ENCODE measurements at places on chromosomes 3 and 15.
A peak's percentile ranks its signal among the peaks of the same experiment; 100 is the strongest.

DNA sequence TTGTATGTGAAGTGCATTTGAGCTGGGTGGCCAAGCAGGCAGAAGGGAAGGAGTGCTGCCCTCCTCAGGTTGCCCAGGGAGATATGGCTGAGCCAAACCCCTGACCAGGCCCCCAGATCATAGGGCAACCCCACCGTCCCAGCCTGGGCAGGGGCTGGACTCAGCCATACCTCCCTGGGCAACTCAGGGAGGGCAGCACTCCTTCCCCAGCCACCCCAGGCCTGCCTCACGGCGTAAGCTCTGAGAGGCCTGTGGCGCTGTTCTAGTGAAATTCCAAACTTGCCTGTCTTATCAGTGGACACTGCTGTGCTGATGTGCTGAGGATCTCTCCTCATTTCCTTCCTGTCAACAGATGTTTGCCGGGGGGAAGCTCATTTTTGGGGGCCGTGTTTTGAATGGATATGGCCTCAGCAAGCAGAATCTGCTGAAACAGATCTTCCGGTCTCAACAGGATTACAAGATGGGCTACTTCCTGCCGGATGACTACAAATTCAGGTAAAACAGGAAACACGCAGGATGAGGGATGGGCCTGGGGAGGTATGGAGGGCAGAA lies 57.6 kb upstream of the FGD5 start:
- no peak for DNase-seq

DNA sequence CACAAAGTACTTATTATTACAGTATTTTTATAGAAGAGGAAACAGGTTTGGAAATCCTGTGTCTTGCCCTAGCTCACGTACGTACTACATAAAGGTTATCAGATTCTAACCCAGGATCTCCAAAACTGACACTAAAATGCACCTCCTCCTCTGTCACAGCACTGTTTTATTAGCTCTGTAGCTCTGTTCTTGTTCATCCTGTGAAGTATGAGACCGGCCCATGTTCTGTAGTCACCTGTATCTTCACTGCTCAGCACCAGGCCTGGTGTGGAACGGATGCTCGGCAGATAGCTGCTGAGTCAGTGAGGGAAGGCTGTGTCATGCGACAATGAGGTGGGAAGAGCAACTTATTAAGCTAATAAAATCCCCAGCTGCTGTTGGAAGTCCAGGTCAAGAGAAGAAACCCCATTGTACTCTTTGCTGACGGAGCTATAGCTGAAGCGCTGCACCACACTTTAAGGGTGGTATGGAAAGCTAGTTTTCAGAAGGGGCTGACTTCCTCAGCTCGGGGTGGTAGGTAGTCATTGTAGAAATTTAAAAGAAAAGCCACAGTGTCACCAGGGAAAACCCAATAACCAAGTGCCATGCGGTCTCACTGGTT lies 22.8 kb downstream of the BCL2A1 start:
- no peak for DNase-seq

- DNase-seq, result no peak
These were observed 128.9 kb upstream of the BHLHE40 start for GRCh38 chr3:4850211-4850927.

GRCh38 chr3:38468765-38469164 lies 15.1 kb downstream of the ACVR2B start:
- DNase-seq, result no peak

- DNase-seq, result no peak
These were observed 2.2 kb downstream of the CAND2 start for GRCh38 chr3:12798559-12799179.

- no peak for DNase-seq
These were observed 190.0 kb downstream of the PLCH1 start for GRCh38 chr3:155554777-155555451.

DNA sequence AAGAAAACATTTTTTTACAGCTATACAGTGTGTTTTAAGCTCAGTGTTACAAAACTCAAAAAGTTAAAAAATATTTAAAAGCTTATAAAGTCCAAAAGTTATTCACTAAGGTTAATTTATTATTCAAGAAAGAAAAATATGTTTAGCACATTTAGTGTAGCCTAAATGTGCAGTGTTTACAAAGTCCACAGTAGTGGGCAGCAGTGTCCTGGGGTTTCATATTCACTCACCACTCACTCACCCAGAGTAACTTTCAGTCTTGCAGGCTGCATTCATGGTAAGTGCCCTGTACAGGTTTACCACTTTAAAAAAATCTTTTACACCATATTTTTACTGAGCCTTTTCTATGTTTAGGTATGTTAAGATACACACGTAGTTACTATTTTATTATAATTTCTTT lies 300.2 kb upstream of the TRIM42 start:
- DNase-seq, result no peak

DNA sequence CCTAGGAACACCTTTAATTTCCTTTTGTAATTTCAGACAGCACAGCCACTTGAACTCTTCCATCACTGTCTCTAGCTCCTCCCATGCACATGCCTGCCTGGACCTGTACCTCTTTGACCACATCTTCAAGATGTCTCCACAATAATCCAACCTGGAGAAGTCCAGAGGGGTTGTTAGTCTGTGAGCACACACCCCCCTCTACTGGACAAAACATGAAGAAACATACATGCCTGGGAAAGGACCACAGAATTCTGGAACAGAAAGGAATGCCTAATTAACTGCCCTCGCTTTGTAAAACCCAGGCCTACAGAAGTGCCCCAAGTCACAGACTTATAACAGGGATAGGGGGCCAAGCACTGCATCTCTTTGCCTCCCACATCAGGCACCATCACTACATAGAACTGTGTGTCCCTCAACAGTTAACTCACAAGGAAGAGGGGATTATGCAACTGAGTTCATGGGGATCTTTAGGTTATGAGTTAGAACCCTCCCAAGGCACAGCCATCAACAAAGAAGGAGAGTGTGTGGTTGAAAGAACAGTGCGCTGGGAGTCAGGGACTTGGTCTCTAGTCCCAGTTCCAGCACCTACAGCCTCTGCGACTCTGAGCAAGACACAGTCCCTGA lies 61.7 kb downstream of the FMN1 start:
- DNase-seq, result peak; percentile 47

DNA sequence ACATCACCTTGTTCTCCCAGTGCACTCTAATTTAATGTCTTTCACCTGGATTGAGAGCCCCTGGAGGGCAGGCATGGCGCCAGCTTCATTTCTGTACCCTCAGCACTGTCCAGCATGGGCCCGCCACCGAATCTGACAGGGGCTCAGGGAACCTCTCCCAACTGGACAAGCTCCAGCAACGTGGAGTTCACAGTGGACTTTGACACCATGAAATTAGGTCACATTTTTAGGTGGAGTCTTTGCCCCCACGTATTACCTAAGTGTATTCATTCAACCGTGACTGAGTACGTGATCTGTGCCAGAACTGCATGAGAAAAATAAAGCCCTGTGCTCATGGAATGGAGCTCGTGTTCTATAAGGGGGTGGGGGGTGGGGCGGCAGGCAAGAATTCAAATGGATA lies 94.1 kb upstream of the ATP2B2 start:
- peak; percentile 61 for DNase-seq

DNA sequence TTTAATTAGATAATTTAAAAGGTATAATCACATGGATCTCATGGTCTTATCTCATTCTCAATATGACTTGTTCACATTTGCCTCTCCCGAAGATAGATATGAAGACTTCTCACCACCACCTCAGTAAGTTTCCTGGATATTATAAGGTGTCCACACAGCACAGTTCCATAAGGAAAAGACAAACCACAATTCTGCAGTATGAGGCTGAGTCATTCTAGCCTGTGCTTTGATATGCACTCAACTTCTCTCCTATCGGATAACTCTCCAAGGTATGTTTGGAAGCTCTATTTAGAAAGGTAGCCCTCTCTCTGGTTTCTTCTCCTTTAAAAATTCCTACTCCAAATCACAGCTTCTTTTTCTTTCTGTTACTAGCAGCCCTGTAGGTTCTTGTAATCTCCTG lies 612.8 kb downstream of the ZPLD1 start:
- no peak for DNase-seq

- DNase-seq, result no peak
These were observed 11.1 kb downstream of the ADAMTS17 start for GRCh38 chr15:100330629-100331215.

DNA sequence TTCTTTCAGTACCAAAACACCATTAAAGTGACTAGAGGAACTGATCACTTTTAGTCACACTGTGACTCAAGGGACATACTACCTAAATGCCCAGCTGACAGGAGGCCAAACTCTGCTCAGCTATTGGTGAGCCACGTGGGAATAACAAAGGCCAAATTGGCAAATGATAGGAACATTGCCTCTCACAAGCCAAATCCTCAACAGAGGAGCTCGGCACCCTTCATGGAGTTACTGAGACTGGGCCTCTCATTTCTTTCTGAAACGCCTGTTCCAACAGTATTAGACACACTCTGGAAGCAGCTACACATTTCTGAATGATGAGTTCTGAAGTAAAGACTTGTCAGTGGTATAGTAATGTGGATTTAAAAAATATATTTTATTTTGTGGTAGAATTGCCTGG lies 166.0 kb upstream of the COL8A1 start:
- no peak for DNase-seq

DNA sequence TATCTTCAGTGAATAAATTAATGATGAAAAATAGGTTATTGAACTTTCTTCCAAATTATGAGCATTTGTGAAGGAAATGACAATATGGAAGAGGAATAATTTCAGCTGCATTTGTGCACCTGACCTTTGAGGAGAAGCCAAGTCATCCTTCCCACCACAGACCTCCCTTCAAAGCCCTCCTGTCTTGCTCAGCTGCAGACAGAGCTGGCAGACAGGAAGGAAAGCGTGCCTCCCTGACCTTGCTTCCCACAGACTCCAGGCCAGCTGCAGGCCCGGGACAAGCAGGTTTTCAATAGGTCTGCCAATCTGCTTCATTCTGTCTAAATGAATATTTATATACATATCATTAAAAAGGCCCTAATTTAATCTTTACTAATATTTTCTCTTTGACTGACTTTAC lies 152.9 kb upstream of the RBMS3 start:
- DNase-seq, result no peak

DNA sequence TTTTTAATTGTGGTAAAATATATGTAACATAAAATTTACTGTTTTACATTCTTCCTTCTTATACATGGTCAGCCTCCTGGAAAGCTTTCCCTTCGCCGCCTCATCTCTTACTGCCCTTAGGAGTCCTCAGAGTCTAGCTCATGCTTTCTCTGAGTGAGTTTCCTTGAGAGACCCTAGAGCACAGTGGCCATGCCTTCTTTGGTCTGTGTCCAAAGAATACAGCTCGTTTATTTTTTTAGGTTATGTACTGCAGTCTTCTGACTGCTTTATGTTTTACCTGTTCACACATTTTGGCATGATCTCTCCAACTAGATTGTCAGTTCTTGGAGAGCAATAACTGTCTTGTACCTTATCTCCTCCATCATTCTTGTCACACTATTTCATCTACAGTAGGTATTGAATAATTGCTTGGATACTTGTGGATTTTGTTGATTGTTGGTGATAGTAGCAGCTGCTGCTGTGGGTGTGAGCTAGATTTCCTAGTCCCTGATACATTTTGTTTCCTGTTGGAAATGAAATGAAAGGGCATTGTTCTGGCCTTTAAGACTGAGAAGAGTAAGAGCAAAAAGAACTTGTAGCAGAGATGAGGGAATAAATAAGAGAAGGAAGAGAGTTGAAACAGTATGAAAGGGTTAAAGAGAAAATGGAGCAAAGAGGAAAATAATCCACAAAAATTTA lies 10.9 kb downstream of the ARIH2 start:
- no peak for DNase-seq

- DNase-seq, result no peak
These were observed 13.7 kb upstream of the PRKCD start for GRCh38 chr3:53147151-53147902.

- no peak for DNase-seq
These were observed 170.4 kb downstream of the KLHL25 start for GRCh38 chr15:85624291-85624801.

DNA sequence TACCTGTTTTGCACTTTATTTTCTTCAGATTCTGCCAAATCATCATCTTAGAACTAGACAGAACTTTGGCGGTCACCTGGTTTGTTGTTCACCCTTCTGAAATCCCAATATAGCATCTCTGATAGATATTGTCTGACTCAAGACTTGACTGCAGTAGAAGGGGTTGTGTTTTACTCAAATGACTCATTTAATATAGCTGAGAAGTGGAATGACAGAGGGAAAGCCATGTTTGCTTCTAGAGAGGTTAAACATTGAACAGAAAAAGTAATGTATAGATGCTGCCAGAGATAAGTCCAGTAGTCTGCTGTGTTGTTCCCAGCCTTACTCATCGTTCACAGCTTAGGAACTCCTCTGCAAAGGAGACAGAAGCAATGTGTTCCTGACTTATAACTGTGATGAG lies 402.0 kb downstream of the AGBL1 start:
- DNase-seq, result no peak

GRCh38 chr3:123831420-123831819 lies 52.7 kb downstream of the MYLK start:
- DNase-seq, result no peak

DNA sequence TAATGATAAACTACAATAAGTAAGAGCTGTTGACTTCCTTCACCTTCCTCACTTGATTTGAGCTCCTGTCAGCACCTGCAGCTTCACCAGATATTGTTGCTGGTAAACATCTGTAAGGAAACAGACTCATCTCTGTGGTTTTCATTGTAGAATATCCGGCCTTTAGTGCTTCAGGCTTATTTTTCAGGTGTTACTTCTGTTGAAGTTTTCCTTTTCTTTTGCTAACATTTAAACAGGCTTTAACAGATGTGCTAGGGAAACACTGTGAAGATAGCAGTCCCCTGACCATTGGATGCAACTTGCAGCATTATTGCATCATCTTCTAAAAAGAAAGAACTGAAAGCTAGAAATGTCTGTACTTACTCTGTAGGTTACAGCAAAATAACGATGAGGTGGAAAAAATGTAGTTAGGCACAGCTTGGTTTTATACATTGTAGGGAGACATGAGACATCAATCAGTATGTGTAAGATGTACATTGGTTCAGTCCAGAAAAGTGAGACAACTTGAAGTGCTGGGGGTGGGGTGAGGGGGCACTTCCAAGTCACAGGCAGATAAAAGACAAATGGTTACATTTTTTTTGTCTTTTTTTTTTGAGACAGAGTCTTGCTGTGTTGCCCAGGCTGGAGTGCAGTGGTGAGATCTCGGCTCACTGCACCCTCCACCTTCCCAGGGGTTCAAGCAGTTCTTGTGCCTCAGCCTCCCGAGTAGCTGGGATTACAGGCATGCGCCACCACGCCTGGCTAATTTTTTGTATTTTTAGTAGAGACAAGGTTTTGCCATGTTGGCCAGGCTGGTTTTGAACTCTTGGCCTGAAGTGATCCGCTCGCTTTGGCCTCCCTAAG lies 10.2 kb downstream of the EDEM1 start:
- DNase-seq, result no peak

- peak; percentile 99 for DNase-seq
These were observed 15.9 kb downstream of the RPLP1 start for GRCh38 chr15:69468241-69469121.

GRCh38 chr3:114848082-114848481 lies 299.0 kb downstream of the ZBTB20 start:
- DNase-seq, result no peak

GRCh38 chr15:65663521-65663920 lies 41.8 kb downstream of the SLC24A1 start:
- DNase-seq, result no peak

GRCh38 chr3:63309768-63310167 lies 31.7 kb downstream of the SYNPR start:
- DNase-seq, result no peak
